Transverse colon (tissue), 4 donors: ENCODE measurements at places on chromosomes 11 and 22.

DNA sequence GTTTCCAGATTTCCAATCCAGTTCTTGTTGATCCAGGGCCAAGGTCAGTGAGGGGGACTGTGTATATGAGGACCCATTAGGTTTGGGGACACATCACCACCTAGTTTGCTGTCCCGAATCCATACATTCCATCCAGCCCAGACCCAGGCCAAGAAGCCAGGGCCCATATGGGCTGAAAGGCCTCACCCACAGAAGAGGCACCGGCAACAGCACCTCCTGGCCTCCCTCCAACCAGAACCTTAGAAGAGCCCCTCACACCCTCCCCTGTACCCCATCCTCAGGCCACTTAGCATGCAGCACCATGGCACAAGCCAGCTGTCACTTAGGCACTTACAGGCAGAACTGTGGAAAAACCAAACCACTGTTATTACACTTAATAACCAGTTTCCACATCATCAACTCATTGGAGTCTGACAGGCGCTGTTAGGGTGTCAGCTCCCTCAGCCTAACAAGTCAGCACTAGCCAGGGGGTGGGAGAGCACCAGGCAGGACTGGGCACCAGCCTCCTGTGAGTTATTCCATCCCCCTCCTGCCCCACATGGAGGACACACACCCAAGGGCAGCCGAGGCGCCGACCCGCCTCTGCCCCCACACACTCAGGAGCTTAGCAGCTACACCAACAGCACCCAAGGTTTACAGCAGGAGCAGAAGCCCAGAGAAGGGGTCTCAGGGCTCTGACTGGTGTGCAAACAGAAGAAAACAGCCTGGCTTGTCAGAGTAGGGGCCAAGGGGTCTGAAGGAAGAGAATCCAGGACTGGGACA lies 132.0 kb downstream of the BUD13 start:
- no peak for DNase-seq
- no peaks in the 10 kb centered on the region for H3K4me1 ChIP-seq
- no peaks in the 10 kb centered on the region for H3K27me3 ChIP-seq
- no peak overlapping the region for H3K4me3 ChIP-seq
- no peaks in the 10 kb centered on the region for H3K36me3 ChIP-seq
- H3K27ac ChIP-seq: no peak overlapping the region

DNA sequence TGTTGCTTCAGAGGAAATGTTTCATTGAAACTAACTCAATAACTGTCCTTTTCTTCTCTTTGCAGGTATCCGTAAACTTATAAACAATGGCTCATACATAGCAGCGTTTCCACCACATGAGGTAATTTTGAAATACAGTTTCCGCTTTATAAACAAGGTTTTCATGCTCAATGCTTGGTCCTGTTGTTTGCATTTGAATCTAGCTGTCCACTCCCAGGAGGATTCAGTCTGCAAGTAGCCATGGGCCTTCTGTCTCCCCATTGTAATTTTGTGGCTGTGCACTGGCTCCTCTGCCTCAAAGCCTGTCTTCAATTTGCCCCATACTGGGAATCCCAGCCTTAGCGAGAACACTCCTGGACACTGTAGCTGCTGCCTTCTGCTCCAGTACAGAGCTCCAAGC lies 34.7 kb downstream of the MUC15 start:
- H3K4me3 ChIP-seq: no peak overlapping the region
- H3K4me1 ChIP-seq: no peaks in the 10 kb centered on the region
- no peak for DNase-seq

- DNase-seq: no peak
- no peaks in the 10 kb centered on the region for H3K27me3 ChIP-seq
- H3K4me3 ChIP-seq: no peak overlapping the region
- H3K36me3 ChIP-seq: no peaks in the 10 kb centered on the region
- H3K4me1 ChIP-seq: peaks cover 4% of the 10 kb centered on the region
Observed at GRCh38 chr11:61539006-61539405, 30.5 kb downstream of the LRRC10B start.

GRCh38 chr22:36900225-36900624 lies 13.2 kb upstream of the CSF2RB start:
- H3K36me3 ChIP-seq: no peaks in the 10 kb centered on the region
- H3K27me3 ChIP-seq: peaks cover 6% of the 10 kb centered on the region
- H3K4me3 ChIP-seq: no peak overlapping the region
- DNase-seq: no peak
- no peaks in the 10 kb centered on the region for H3K4me1 ChIP-seq

GRCh38 chr11:120256779-120257178 lies 16.8 kb downstream of the POU2F3 start:
- peaks cover 63% of the 10 kb centered on the region for H3K27me3 ChIP-seq
- no peak overlapping the region for H3K27ac ChIP-seq
- no peaks in the 10 kb centered on the region for H3K4me1 ChIP-seq

GRCh38 chr11:89405629-89406028 lies 85.5 kb downstream of the NOX4 start:
- no peak overlapping the region for H3K27ac ChIP-seq
- H3K4me3 ChIP-seq: no peak overlapping the region
- H3K36me3 ChIP-seq: no peaks in the 10 kb centered on the region
- no peaks in the 10 kb centered on the region for H3K27me3 ChIP-seq
- no peak for DNase-seq

- H3K27me3 ChIP-seq: peaks cover 47% of the 10 kb centered on the region
- DNase-seq: peak; percentile 78
- peaks cover 24% of the 10 kb centered on the region for H3K4me1 ChIP-seq
- no peaks in the 10 kb centered on the region for H3K36me3 ChIP-seq
- H3K4me3 ChIP-seq: peak overlapping the region; percentile 49
Observed at GRCh38 chr11:69010964-69011623, 2.0 kb downstream of the MRGPRF start.

- H3K36me3 ChIP-seq: no peaks in the 10 kb centered on the region
- peaks cover 26% of the 10 kb centered on the region for H3K4me1 ChIP-seq
- no peak for DNase-seq
- no peaks in the 10 kb centered on the region for H3K27me3 ChIP-seq
- H3K27ac ChIP-seq: no peak overlapping the region
Observed at GRCh38 chr11:27385245-27385644, 22.2 kb upstream of the CCDC34 start.

GRCh38 chr11:69293819-69294505 lies at the start of gene MYEOV:
Gene MYEOV (plus strand): TSS chr11:69294155. CDS start chr11:69295355, 1,200 bp downstream.
- no peaks in the 10 kb centered on the region for H3K36me3 ChIP-seq
- H3K4me3 ChIP-seq: no peak within 1 kb of the TSS
- H3K27me3 ChIP-seq: no peaks in the 10 kb centered on the region
- H3K27ac ChIP-seq: peak within 1 kb of the TSS; percentile 64

GRCh38 chr11:103744496-103745153 lies 291.8 kb upstream of the DDI1 start:
- H3K27me3 ChIP-seq: no peaks in the 10 kb centered on the region
- no peaks in the 10 kb centered on the region for H3K4me1 ChIP-seq
- H3K36me3 ChIP-seq: no peaks in the 10 kb centered on the region
- no peak for DNase-seq

DNA sequence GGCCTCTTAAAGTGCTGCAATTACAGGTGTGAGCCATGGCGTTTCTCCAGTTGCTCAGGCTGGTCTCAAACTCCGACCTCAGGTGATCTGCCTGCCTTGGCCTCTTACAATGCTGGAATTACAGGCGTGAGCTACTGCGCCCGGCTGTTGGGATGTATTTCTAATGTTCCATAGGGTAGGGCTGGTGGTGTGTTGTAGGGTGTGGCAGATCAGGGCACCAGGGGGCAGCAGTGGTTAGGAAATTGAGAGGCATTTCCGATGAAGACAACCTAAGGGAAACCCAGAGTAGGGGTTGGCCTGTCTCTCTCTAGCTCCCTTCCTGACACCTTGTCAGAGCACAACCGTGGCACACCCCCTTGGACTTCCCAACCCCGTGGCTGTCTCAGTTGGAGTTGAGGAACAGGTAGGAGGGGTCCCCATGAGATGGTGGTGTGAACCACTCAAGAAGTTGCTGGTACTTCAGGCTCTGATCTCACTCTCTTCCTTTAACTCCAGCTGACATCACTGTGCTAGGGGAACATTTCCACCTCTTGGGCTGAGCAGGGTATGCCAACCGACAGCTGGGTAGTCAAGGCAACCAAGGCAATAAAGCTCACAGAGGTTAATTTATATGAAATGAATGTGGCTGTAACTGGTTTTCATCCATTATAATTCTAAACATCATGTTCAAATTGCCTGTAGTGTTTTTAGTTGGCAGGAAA lies 33.0 kb downstream of the YWHAH start:
- H3K36me3 ChIP-seq: no peaks in the 10 kb centered on the region
- H3K27ac ChIP-seq: no peak overlapping the region
- DNase-seq: peak; percentile 91
- no peak overlapping the region for H3K4me3 ChIP-seq

GRCh38 chr22:49307481-49307830 lies 520.2 kb downstream of the BRD1 start:
- DNase-seq: no peak
- no peaks in the 10 kb centered on the region for H3K4me1 ChIP-seq

GRCh38 chr22:30040499-30041260 lies 39.6 kb upstream of the HORMAD2 start:
- H3K4me3 ChIP-seq: no peak overlapping the region
- H3K27ac ChIP-seq: no peak overlapping the region
- H3K36me3 ChIP-seq: no peaks in the 10 kb centered on the region
- peaks cover 7% of the 10 kb centered on the region for H3K4me1 ChIP-seq
- no peaks in the 10 kb centered on the region for H3K27me3 ChIP-seq
- no peak for DNase-seq
